ENCODE measurements at places on chromosomes 7 and 10. TPM values are rescaled to one million over a fixed set of nuclear protein-coding genes. Genes with fewer than 3 reads are reported as not detected.

GRCh38 chr7:88203401-88203800, 16.4 kb downstream of the SRI start:
- DNase-seq, result no peak

FBXL13 gene
- 0.95 TPM for total RNA-seq

- DNase-seq, result no peak
Measured at GRCh38 chr10:113130014-113130641, 180.1 kb downstream of the TCF7L2 start.

- no peak for DNase-seq
Measured at GRCh38 chr7:5282543-5283316, at the start of gene SLC29A4. Gene SLC29A4, plus strand, starts transcription at chr7:5282943. Its CDS starts 4,874 bp downstream, at chr7:5287817.

MYL10 gene
- total RNA-seq, result not detected

DNA sequence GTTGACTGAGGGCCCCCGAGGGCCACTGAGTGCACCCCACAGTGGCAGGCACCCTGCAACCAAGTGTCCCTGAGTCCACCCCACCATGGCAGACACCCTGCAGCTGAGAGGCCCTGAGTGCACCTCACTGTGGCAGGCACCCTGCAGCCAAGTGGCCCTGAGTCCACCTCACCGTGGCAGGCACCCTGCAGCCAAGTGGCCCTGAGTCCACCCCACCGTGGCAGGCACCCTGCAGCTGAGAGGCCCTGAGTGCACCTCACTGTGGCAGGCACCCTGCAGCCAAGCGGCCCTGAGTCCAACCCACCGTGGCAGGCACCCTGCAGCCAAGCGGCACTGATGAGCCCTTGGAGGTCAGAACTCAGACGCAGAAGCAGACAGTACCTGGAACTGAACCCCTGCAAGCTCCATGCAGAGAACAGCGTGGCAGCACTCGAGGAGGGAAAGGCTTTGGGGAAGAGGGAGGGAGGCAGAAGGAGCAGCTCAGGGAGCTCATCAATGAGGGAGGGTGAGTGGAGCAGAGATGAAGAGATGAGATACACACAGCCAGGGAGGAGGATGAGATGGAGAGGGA, 156.5 kb downstream of the WDR37 start:
- DNase-seq, result no peak

CYP26A1 gene
- not detected for total RNA-seq

FAM237B gene
- total RNA-seq, result not detected

EVX1 gene
- total RNA-seq, result not detected

GRCh38 chr7:87483131-87483530, 7.7 kb upstream of the ABCB4 start:
- no peak for DNase-seq

TAF5 gene
- total RNA-seq, result 5.3 TPM

GRCh38 chr10:121667948-121668313, 69.7 kb upstream of the FGFR2 start:
- no peak for DNase-seq

GRCh38 chr7:116438267-116438666, 61.3 kb upstream of the CAV2 start:
- DNase-seq, result no peak

- no peak for DNase-seq
Measured at GRCh38 chr7:27714831-27715444, 25.0 kb upstream of the TAX1BP1 start.

HOXA5 gene
- 1.2 TPM for total RNA-seq

NPFFR1 gene
- total RNA-seq, result 0.14 TPM

DNA sequence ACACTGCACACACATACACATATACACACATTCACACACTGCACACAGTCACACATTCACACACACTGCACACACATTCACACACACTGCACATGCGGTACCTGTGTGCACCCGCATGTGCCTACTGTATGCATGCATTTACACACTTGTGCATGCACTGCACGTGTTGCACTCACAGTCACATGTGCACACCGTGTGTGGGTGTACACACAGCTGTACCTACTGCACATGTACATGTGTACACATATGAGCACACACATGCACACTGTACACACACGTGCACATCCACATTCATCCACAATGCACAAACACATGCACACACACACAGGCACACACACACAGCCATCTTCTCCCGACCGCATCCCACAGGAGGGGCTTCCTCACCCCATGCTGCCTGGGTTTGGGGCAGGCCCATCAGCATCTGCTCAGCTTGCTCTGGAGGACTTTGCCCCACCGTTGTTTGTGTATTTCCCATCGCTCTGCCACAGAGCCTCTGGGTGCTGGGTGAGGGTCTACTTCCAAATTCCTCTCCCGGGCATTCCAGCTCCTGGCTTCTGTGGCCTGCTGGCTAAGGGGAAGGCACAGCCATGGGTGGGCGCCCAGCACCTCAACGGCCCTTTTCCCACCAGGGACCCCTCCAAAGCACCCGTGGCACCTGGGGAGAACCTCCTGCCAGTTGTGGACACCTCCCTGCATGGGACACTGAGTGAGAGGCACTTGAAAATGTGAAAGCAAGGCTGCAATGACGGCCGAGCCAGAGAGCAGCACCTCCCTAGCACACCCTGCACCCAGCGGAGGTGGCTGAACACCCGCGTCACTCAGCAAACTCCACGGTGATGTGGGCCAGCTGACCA, 324.3 kb downstream of the PTPRN2 start:
- no peak for DNase-seq

PSD gene
- total RNA-seq, result 0.21 TPM

- DNase-seq, result no peak
Measured at GRCh38 chr7:27409776-27410175, 167.2 kb downstream of the EVX1 start.

- DNase-seq, result no peak
Measured at GRCh38 chr7:131502810-131503508, 53.5 kb downstream of the PODXL start.

GRCh38 chr7:91941450-91941849, 788 bp downstream of the AKAP9 start:
- DNase-seq, result no peak

EPDR1 gene
- 59.3 TPM for total RNA-seq

KIF11 gene
- total RNA-seq, result 0.81 TPM

GRCh38 chr7:18425838-18426445, 69.6 kb upstream of the HDAC9 start:
- no peak for DNase-seq

GRCh38 chr7:152476551-152476950, 40.7 kb upstream of the KMT2C start:
- DNase-seq, result no peak

DNA sequence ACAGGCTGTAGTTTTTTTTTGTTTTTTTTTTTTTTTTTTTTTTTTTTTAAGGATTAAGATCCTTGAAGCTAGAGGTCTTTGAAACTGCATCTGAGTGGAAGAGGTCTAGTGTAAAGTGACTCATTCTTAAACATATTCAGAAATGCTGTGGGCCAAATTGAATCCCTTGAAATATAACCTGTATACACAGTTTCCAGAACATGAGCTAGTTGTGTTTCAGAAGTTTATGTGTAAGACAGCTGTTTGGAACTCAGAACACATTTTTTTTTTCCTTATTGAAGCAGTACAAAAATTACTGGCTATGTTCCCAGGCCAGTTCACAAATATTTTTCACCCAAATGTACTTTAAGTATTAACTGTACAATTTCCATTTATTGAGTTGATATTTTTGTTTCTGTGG, 67.9 kb downstream of the PPP1R9A start:
- DNase-seq, result no peak

DNA sequence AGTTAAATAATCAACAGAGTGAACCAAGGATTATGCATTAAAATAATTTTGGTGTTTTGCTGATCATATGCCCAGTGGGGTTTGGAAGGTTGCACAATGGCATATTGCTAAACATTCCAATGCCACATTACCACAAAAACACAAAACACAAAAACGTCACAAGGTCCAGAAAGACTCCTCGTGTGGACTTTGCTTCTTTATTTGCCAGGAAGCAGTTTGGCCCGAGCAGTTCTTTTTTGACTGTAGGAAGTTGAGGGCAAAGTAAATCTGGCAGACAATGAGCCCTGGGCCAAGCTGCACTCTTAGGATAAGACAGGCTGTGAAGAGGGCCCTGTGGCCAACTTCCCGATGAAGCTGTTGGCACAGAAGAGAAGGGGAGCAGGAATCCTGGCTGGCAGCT, 39.2 kb upstream of the SLC35B4 start:
- no peak for DNase-seq

CCDC146 gene
- total RNA-seq, result 12.1 TPM

GRCh38 chr10:112407696-112408095, 33.8 kb downstream of the ACSL5 start:
- DNase-seq, result no peak

- DNase-seq, result no peak
Measured at GRCh38 chr10:116511365-116511764, 34.4 kb upstream of the PNLIP start.

IRF5 gene
- total RNA-seq, result 25.0 TPM

GRCh38 chr10:28722065-28722803, 44.9 kb downstream of the BAMBI start:
- DNase-seq, result no peak

DNA sequence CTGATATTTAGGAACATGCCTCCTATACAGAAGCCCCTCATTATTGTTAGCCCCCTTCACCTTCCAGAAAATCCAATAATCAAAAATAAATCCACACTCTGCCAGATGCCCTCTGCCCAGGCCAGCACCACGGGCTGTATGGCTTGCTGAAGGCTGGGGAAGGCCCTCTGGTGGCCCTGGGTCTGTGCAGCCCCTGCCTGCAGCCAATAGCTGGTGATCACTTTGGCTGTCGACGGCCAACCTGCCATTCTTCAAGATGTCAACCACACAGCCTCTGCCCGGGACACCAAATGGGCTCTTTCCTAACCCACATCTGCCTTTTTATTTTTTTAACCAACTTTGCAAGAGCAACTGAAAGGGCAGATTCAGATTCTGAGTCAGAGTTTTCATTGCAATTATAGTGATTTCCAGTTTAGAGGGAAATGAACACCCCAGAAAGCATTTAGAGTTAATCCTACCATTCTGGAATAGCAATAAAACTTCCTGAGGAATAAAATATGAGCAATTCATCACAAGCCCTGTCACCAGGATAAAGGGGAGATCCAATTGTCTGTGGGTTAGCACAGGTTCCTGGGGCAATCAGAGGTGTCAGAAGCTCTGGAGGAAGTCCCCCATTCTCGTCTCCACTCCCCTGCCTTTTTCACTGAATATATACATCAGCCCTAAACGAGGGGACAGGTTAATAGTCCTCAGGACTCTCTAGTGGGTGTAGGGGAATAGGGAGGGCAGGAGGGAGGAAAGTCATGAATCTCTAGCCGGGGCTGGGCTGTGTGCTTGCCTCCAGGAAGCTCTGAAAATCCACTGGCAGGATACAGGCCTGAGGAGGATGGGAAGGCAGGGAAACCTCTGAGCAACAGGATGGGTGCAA, 211.3 kb downstream of the GRID1 start:
- no peak for DNase-seq

DNA sequence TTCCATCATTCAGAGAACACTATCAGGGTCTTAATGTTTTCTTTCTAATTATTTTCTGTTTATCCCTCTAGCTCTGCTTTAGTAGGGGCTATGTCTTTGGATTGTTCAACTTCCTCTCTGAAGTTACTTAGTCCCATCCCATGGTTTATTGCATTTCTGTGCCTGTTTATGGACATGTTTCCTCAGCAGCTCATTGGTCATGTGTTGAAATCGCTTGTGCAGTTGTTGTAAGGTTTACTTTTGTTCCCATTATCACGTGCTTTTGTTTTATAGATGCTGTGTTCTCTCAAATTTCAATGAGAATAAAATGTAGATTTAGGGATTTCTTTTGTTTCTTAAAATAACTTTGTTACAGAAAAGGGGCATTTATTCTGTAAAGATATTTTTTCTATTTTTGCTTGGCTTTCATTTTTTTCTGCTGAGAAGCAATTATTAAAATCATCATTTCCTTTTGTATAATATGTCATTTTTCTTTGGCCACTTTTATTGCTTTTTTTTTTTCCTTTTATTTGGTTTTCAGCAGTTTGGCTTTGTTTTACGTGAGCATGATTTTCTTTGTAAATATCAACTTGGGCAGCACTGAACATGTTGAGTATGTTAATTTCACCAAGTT, 110.9 kb downstream of the CCDC7 start:
- DNase-seq, result no peak

MYO1G gene
- total RNA-seq, result 2.0 TPM
